ENCODE measurements at places on chromosomes 5 and 9.

GRCh38 chr5:81171769-81172168 is 61.4 kb upstream of the CKMT2 start:
- DNase-seq = no peak

- DNase-seq = no peak
These were observed 76.5 kb downstream of the SH3PXD2B start for GRCh38 chr5:172377856-172378255.

GRCh38 chr5:147176422-147176821 is 58.4 kb upstream of the STK32A start:
- DNase-seq = no peak

GRCh38 chr5:177973066-177973635 is 22.9 kb downstream of the PROP1 start:
- DNase-seq = no peak

GRCh38 chr5:171495122-171495700 is 75.8 kb downstream of the FGF18 start:
- no peak for DNase-seq

GRCh38 chr5:142542906-142543305 is 143.0 kb downstream of the FGF1 start:
- no peak for DNase-seq

DNA sequence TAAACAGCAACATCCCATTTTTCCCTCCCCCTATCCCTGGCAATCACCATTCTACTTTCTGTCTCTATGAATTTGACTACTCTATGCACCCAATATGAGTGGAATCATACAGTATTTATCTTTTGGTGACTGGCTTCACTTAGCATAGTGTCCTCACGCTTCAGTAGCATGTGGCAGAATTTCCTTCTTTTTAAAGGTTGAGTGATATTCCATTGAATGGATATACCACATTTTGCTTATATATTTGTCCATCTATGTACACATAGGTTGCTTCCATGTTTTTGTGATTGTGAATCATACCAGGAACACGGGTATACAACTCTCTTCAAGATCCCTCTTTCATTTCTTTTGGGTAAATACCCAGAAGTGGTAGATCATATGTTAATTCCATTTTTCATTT is 69.9 kb downstream of the CERT1 start:
- no peak for DNase-seq

GRCh38 chr9:92988215-92988768 is 41.0 kb downstream of the FGD3 start:
- DNase-seq = no peak

DNA sequence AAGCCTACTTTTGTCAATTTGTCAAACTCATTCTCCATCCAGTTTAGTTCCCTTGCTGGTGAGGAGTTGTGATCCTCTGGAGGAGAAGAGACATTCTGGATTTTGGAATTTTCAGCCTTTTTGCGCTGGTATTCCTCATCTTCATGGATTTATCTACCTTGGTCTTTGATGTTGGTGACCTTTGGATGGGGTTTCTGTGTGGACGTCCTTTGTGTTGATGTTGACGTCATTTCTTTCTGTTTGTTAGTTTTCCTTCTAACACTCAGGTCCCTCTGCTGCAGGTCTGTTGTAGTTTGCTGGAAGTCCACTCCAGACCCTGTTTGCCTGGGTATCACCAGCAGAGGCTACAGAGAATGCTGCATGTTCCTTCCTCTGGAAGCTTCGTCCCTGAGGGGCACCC is 71.2 kb downstream of the P4HA2 start:
- DNase-seq = no peak

- no peak for DNase-seq
These were observed 88.8 kb upstream of the DMRT1 start for GRCh38 chr9:752681-753200.

DNA sequence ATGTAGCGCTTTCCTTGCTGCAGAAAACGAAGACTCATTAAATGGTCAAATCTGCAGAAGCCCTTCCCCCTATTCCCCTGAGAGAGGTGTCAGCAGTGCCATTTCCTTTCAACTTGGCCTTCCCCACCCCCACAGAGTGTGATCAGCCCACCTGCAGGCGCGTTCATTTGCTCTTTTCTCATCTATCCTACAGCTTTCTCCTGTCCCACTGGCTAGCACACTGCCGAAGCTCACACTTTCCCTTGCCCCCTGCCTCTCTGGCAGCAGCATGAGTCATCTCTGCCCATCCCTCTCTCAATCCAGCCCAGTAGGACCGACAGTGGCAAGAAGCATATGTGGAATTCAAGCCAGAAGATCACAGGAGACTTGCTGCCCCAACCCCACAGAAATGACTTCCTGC is 213.8 kb downstream of the FAM114A2 start:
- no peak for DNase-seq

GRCh38 chr5:171750311-171750788 is 35.3 kb upstream of the SMIM23 start:
- DNase-seq = no peak
